ENCODE measurements at places on chromosomes 1 and 21.

GRCh38 chr1:186858923-186859322, 30.2 kb downstream of the PLA2G4A start:
- no peak for DNase-seq

- DNase-seq: no peak
Observed at GRCh38 chr1:171296897-171297296, 17.1 kb upstream of the FMO4 start.

- no peak for DNase-seq
Observed at GRCh38 chr1:23625459-23625858, 66.1 kb upstream of the RPL11 start.

- no peak for DNase-seq
Observed at GRCh38 chr1:79239840-79240239, 233.3 kb upstream of the ADGRL4 start.

DNA sequence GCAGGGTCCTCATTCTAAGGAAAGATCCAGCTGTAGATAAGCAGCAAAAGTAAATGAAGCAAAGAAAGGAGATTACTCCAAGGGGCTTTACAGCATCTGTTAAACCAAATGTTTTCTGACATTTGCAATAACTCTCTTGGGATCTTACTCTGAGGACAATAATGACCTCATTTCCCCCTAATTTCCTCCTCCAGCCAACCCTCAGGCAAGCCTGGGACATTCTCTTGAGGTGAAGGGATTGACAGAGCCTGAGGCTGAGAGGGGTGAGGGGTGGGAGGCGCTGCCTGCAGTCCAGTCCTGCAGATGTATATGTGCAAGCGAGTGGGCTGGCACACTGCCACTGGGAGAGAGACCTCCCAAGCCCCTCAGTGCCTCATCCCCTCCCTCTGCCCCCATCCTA, 40.5 kb upstream of the NEK2 start:
- DNase-seq: no peak
